Stimulated activated CD4-positive, alpha-beta T cell treated with anti-CD3 and anti-CD28 coated beads, Interleukin-4, amount 100 ng/mL, for 48 hours (primary cell): ENCODE measurements at places on chromosomes 2 and 18.

- DNase-seq: no peak
These were observed 21.0 kb upstream of the RHOB start for GRCh38 chr2:20425884-20426283.

- no peak for DNase-seq
These were observed 205.5 kb downstream of the RPIA start for GRCh38 chr2:88896971-88897370.

DNA sequence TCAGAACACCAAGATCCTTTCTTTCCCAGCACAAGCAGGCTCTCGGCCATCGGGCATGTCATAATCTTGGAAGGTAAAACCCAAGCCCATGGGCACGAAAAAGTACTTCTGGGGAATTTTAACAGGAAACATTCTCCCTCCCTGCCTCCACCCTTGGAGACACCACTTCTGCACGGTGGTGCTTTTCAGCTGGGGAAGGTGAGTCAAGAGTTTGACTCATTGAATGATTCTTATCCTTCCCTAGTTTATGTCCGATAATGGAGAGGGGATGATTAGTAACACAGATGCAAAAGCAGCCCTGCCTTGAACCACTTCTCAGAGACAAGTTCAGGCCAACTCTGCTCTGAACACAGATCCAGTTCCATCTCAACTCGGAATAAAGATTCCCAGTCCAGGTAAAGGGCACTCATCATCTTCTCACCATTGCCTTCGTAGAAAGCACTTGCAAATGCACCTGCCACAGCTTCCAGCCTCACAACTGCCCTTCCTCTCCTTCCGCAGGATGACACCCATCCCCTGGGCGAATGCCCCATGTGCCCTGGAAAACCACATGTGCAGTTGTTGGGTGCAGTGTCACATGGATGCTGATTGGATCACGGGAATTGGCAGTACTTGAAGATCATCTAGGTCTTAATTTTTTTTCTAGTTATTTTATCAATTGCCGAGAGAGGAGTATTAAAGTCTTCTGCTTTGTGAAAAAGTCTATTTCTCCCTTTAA is 136.2 kb downstream of the PXDN start:
- no peak for DNase-seq

DNA sequence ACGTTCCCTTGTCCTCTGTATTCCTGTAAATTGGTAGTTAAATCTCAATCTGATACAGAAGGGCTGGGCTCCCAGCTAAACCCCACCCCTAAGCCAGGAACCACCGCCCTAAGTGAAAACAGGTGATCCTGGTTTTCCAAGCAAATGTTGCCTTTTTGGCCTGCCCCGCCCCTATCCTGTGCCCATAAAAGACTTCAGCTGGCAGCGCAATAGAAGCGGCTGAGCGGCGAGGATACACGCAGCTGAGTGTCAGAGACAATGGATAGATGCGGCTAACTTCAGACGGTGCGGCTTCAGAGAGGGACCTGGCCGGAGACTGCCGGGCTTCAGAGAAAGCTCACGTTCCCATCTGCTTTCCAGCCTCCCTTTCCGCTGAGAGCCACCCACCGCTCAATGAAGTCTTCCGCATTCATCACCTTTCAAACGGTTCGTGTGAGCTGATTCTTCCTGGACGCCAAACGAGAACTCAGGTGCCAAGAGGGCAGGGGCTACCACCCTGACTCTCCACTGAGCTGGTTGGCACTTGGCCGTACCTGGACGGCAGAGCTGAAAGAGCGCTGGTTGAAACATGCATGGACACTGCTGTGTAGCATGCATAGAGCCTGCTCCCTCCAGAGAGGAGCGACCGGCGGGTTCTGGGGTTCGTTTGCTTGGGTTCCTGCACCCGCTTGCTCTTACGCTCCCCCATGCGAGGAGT is 49.5 kb upstream of the POLE4 start:
- no peak for DNase-seq

- DNase-seq: no peak
These were observed 361.4 kb upstream of the ID2 start for GRCh38 chr2:8320311-8321066.

GRCh38 chr2:150050036-150050435 is 437.4 kb downstream of the RND3 start:
- DNase-seq: no peak

DNA sequence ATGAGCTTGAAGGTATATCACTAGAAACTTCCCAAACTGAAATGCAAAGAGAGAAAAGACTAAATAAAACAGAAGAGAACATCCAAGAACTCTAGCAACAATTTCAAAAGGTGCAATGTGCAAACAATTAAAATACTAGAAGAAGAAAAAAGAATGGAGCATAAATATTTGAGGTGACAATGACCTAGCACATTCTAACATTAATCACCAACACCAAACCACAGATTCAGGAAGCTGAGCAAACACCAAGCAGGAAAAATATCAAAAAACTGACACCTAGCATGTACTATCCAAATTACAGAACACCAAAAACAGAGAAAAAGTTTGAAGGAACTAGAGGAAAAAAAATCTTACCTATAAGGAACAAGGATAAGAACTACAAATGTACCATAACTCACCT is 460.8 kb downstream of the IRS1 start:
- no peak for DNase-seq

- no peak for DNase-seq
These were observed 127.5 kb upstream of the DAPL1 start for GRCh38 chr2:158667586-158667985.

DNA sequence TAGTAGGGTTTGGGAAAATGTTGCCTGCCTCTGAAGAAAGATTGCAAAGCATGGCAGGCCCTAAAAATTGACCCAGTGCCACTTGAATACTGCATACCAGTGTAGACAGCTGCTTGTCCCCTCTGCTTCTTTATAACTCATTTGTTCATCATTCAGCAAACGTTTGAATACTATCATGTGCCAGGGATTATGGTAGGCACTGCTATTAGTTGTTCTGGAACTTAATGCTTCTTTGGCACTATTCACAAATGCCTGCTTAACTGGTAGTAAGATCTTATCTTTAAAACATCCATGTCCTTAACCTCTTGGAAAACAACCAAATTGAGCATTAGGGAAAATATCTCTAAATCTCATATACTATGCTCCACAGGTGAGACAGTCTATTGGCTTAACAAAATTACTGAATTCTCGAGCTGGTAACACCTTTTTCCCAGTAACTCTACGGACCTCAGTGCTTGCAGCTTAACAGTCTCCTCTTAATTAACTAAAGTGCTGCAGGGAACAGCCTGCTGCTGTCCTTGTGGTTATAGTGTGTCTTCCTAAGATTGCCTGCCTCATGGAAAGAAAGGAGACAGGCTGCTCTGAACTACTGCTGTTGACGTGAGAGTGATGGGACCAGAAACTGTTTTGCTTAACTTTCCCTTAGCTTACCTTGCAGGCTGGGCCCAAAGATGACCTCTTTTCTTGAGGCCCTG is 93.2 kb downstream of the MIB1 start:
- DNase-seq: no peak

DNA sequence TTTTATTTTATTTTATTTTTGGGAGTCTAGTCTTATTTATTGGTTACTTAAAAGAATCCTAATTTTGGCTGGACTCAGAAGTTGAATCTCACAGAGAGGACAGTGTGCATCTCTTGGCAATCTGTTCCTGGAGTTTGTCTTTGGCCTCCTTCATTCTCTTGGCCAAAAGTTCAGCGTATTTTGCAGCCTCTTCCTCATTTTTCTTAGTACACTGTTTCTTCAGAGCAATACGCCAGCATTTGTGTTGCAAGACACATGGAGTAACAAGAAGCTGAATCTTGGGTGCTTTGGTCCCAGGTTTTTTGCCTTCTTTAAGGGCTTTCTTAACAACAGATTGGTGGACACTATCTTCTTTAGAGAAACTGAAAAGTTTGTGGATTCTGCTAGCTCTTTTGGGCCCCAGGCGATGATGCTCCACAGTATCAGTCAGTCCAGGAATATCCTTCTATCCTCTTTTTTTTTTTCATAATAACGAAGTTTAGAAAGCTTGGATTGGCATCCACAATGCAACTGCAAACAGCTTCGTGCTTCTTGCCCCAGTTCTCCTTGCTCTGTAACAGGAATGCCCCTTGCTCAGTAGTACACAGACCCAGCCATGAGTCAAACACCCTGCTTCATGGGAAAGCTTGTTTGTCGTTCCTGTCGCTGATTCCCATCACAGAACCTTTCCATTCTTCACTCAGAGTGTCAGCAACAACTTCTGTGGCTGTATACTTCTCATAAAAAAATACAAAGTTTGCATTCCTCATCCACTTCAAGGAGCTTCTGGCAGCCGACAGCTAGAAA is 34.8 kb upstream of the RFX8 start:
- no peak for DNase-seq

DNA sequence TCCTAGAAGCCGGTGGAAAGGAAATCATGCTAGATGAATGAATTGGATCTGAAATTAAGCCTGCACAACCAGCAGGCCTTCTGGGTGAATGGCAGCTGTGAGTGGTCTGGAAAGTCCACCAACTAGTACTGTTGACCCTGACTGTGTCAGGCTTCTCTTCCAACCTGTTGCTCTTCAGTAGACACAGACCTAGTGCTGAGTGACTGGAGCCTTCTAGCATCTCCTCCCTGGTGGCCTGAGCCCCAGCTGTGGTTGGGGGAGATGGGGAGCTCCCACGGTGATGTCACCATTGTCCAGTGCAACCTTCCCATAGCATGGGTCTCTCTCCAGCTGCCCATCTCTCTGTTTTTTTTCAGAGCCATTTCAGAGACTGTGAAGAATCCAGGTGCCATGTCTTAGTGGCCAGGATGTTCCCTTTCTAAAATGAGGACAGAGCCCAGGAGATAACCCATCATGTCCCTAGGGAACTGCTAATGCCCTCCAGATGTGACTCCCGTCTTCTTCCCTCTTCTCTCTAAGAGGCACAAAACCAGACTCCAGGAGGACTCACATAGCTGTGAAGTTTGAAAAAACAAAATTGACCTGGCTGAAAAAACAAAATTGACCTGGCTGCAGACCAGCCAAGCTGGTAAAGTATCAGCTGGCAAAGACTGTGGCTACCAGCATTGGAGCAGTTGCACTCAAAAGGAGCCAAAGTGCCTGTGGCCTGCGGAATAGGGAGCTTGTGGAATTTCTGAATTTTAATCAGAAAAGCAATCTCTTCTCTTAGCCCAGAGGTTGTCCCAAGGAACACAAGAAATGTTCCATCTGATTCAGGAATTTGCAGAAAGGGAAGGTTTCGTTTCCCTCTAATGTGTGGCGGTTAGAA is 67.4 kb upstream of the RPL31 start:
- no peak for DNase-seq

DNA sequence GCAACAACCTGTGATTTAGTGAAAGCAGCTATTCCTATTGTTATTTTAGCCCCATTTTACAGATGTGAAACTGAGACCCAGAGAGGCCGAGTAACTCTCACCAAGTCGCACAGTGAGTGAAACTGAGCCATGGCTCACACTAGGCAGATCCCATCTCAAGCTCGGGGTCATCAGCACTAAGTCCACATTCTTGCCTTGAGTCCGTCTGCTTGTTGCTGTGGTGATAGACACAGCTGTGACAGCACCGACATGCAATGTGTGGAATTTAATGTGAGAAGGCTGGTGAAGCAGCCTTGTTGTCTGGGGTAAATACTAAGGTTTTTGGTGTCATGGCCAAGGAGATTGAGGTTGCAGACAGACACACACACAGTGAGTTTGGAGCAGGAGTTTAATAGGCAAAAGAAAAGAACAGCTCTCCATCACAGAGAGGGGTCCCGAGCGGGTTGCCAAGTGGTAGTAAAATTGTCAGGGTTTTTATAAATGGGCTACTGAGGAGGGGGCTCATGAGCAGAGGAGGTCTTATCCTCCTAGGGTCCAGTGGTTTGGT is 40.2 kb upstream of the GMCL1 start:
- DNase-seq: no peak

DNA sequence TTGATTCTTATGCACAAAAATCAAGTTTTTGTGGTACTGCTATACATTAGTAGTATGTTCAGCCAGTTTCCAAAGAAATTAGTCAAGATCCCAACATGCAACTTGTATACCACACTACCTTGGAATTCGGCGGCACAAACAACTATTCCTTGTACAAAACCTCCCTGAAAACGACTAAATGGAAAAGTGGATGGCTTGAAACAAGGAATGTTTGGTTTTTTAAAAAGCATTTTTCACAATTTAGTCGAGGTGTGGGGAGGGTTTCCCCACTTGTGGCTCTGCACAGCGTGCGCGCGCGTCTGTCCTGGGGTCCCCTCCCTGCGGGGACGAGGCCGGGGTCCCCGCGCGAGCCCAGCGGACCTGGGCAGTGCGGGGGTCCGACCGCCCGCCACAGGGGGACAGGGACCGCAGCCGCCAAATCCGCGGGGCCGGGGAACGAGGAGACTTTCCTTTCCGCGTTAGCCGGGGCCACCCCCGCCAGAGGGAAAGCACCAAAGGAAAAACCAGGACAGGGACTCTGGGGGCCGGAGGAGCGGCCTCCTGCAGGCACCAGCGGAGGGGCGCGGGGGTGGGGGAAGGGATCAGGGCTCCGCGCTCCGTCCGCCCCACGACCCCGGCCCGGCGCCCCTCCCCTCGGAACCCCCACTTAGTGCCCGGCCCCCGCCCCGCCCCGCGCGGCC is 534 bp upstream of the SOCS6 start:
- no peak for DNase-seq

DNA sequence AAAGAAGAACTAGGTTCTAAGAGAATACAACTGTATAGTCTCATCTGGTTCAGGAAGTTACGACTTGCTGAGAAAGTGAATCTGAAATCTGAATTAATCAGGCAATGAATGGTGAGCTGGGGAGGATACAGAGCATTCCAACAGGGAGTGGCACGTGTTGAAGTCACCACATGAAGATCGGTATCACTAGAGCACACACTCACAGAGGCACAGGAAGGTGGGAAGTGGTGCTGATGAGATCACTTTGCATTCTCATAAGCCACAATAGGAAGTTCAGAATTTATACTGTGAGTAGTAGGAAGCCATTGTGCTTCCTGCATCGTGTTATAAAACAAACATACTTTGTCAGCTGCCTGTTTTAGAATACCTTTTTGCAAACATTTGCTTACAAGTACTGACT is 615.0 kb upstream of the DDX18 start:
- no peak for DNase-seq

DNA sequence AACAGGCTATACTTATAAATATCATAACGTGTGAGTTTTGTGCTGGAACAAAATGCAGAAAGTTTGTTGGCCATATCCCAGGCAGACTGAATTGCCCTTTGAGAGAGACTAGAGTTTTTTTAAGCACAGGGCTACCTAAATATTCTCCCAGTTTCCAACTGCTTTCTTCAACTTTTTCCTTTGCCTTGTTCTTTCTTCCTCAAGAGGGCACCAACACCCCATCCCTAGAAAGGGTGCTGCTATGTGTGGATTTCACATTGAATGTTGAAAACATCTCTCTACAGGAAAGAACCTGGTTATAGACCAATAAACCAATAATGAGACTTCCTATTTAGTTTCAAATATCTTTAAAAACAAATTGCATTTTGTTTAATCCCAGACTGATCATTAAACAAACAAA is 87.9 kb downstream of the ICOS start:
- no peak for DNase-seq
